ENCODE measurements at places on chromosomes 1 and 21.

DNA sequence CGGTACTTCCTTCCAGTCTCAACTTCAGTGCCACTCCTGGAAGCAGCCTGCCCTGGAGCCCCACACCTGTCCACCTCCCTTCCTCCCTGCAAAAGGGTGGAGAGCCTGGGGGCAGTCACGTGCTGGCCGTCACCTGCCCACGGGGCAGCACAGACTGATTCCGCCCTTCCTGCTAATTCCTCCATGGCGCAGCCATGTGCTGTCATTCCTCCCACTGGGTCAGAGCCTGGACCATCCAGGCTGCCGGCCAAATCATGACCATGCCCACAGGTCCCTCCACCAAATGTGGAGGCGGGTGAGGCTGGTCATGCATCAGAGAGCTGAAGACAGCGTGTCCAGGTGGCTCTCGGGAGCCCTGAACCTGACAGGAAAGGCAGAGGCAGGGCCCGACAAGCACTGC lies 24.4 kb upstream of the GPR153 start:
- no peak for DNase-seq

GRCh38 chr1:30718636-30719405 lies 4.6 kb downstream of the MATN1 start:
- peak; percentile 81 for DNase-seq

DNA sequence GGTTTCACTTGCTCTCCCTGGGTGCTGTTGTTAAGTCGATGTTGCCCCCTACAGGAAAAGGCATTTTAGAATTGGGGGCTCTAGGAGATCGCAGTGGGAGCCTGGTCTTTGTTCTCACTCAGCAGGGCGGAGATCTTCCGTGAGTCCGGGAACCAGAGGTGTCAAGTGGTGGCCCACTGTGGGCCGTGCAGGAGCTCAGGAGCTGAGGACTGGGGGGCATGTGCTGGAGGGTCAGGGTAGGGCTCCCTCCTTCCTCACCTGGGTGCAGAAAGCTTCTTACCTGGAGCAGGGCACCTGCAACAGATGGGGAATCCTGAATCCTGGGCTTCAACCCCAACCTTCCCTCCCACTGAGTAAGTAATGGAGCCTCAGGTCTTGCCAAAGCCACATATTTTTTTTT lies 392.7 kb downstream of the NPHP4 start:
- DNase-seq = no peak

DNA sequence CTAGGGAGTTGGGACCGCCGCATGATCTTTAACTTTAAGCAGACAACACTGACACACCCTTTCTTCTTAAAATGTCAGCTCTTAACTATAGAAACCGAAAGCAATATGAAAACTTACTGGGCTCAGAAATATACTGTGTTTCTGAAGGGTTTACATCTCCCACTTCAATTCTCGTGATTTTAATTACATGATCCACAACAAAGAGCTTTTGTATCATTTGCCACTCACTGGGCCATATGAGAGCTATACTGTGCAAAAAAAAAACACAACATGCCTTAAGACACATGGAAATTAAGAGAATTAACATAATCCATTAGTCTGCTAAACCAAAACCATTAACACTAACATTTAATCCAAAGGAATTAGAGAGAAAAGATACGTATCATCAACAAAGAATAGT lies 35.0 kb upstream of the RAP1GAP start:
- DNase-seq = no peak

DNA sequence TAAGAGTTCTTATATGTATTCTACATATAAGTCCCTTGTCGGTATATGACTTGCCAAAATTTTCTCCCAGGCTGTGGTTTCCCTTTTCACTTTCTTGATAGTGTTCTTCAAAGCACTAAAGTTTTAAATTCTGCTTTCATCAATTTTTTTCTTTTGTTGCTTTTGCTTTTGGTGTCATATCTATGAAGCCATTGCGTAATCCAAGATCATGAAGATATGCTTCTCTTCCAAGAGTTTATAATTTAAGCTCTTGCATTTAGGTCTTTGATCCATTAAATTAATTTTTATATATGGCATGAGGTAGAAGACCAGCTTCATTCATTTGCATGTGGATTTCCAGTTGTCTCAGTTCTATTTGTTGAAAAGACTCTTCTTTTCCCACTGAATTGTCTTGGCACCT lies 22.2 kb downstream of the DESI2 start:
- DNase-seq = no peak

- no peak for DNase-seq
Observed at GRCh38 chr1:176364236-176364905, 98.6 kb upstream of the PAPPA2 start.

- DNase-seq = no peak
Observed at GRCh38 chr1:245704765-245705164, 550.0 kb downstream of the KIF26B start.

GRCh38 chr1:16447641-16448040 lies 7.1 kb downstream of the NECAP2 start:
- DNase-seq = no peak

- DNase-seq = no peak
Observed at GRCh38 chr1:180524915-180525714, 22.7 kb upstream of the ACBD6 start.

DNA sequence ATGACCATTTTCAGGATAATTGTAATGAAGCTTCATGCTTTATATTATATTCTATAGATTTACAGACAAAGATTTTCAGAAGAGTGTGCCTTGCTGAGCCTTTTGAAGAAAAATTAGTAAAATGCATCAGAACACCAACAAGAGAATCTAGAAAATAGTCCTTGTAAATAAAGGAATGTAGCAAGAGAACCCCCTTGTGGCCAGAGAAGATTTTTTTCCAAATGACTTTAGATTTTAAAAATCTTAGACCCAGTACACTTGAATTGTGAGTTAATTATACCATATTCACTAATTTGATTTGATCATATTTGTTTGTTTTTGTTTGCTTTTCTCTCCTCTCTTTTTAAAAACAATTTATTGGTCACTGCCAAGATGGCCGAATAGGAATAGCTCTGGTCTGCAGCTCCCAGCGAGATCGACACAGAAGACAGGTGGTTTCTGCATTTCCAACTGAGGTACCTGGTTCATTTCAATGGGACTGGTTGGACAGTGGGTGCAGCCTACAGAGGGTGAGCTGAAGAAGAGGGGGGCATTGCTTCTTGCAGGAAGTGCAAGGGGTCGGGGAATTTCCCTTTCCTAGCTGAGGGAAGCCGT lies 12.8 kb upstream of the IFI44L start:
- DNase-seq = no peak

DNA sequence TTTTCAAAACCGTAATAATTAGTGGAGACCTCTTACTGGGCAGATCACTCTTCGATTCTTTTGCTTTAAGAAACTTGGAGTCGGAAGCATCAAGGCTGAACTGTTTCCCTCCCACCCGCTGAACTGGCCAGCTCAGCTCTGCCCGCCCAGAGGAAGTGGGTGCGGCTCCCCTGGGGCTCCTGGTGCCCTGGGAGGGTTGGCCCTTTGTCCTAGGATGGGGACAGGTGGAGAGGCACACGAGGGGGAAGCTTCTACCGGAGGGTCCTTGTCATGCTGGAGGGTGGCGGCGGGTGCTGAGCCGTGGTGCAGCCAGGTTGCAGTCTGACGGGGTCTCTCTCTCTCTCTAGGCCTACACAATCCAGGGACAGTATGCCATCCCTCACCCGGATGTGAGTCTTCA lies 64.3 kb upstream of the COL6A1 start:
- DNase-seq = peak; percentile 26

- DNase-seq = no peak
Observed at GRCh38 chr1:67583462-67583950, 101.5 kb upstream of the GADD45A start.

DNA sequence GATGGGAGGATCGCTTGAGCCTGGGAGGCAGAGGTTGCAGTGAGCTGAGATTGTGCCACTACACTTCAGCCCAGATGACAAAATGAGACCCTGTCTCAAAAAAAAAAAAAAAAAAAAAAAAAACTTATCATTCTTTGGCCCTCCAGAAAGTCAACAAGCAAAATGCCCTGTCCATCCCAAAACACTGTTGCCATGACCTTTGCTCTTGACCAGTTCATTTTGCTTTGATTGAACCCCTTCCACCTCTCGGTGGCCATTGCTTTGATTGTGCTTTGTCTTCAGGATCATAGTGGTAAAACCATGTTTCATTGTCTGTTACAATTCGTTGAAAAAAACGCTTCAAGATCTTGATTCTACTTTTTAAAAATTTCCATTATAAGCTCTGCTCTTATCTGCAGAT lies 8.5 kb upstream of the SYPL2 start:
- DNase-seq = no peak

GRCh38 chr21:45161038-45161945 lies 86.9 kb downstream of the ADARB1 start:
- no peak for DNase-seq

DNA sequence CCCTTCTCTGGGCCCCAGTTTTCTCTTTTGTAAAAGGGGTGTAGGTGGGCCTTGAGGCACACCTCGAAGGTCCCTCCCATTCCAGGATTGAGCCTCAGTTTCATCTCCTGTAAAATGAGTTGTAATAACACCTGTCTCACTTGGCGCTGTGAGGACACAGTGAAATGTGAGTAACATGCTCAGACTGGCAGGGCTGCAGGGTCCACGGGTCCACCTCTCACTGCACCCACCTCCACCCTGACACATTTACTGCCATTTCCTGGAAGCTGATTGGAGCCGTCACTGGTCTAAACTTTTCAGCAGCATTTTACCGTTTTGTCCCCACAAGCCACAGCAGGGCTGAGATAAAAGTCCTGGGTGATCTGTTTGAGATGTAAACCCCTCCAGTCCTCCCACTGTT lies 398.0 kb downstream of the PTPRU start:
- no peak for DNase-seq

GRCh38 chr1:154176337-154176736 lies 15.6 kb downstream of the TPM3 start:
- DNase-seq = peak; percentile 42

GRCh38 chr1:31831397-31832378 lies 15.9 kb upstream of the SPOCD1 start:
- no peak for DNase-seq

- DNase-seq = no peak
Observed at GRCh38 chr1:165207853-165208515, 148.5 kb downstream of the LMX1A start.

- no peak for DNase-seq
Observed at GRCh38 chr1:22875841-22876240, 96.8 kb downstream of the LACTBL1 start.

DNA sequence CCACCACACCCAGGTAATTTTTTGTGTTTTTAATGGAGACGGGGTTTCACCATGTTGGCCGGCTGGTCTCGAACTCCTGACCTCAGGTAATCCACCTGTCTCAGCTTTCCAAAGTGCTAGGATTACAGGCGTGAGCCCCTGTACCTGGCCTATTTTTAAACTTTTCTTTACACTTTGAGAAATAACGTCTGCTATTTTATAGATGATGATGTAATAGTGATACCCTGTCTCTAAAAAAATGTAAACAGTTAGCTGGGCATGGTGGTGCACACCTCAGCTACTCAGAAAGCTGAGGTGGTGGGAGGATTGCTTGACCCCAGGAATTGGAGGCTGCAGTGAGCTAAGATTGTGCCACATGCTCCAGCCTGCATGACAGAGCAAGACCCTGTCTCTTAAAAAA lies 47.9 kb downstream of the RALGPS2 start:
- no peak for DNase-seq

DNA sequence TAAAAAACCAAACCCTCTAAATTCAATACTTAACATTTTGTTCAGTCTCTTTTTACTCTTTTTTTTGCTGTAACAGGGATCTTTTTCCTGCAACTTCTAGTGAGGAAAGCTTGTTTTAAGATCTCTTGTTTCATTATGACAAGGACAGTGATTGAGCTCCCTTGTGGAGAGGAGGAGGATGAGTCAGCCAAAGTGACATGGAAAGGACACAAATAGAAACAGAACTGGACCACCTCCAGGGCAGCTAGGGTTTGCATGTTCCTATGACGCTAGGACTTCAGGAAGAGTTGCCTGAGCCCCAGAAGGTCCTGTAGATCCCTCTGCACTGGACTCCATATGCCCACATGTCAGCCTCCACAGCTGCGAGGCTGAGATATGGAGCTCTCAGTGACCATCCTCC lies 212.6 kb upstream of the FAM78B start:
- DNase-seq = peak; percentile 66

Data from heart left ventricle (tissue), 16 donors.